Keratinocyte (primary cell): ENCODE measurements at places on chromosomes 4 and X.

GRCh38 chrX:139890991-139891700 is 41.7 kb downstream of the ATP11C start:
- no peaks in the 10 kb centered on the region for H3K36me3 ChIP-seq
- H3K27me3 ChIP-seq: no peaks in the 10 kb centered on the region
- H3K4me3 ChIP-seq: no peak overlapping the region
- peak; percentile 23 for DNase-seq
- H3K4me1 ChIP-seq: peaks cover 13% of the 10 kb centered on the region

DNA sequence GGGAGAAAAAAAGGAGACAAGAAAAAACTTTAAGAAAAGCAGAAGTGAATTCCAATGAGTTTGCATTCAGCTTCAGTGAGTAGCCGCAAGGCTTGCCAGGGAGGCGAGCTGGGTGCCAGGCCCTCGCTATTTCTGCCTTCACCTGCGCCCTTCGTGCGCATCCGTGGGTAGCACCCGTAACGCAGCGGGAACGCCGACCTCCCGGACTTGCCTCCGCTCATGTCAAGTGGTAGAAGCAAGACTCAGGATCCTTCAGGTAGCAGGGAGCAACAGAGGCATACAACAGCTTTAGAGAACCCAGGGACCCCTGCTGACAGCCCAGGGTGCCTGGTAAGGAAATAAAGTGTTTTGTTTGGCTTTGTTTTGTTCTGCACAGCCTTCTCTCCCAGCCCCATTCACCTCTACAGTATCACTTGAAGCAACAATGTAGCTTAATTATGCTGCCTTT is 140.0 kb upstream of the BCOR start:
- H3K4me3 ChIP-seq: no peak overlapping the region
- DNase-seq: no peak
- no peaks in the 10 kb centered on the region for H3K4me1 ChIP-seq
- H3K27ac ChIP-seq: no peak overlapping the region
- no peaks in the 10 kb centered on the region for H3K36me3 ChIP-seq

GRCh38 chrX:11458170-11458569 is 165.0 kb downstream of the AMELX start:
- no peaks in the 10 kb centered on the region for H3K36me3 ChIP-seq
- no peak overlapping the region for H3K27ac ChIP-seq
- no peaks in the 10 kb centered on the region for H3K4me1 ChIP-seq
- no peaks in the 10 kb centered on the region for H3K27me3 ChIP-seq

- no peak for DNase-seq
- peaks cover under 1% of the 10 kb centered on the region for H3K4me1 ChIP-seq
- no peak overlapping the region for H3K27ac ChIP-seq
- peaks cover 8% of the 10 kb centered on the region for H3K36me3 ChIP-seq
- H3K4me3 ChIP-seq: no peak overlapping the region
- no peaks in the 10 kb centered on the region for H3K27me3 ChIP-seq
Observed at GRCh38 chr4:22391551-22391950, 124.3 kb downstream of the ADGRA3 start.

DNA sequence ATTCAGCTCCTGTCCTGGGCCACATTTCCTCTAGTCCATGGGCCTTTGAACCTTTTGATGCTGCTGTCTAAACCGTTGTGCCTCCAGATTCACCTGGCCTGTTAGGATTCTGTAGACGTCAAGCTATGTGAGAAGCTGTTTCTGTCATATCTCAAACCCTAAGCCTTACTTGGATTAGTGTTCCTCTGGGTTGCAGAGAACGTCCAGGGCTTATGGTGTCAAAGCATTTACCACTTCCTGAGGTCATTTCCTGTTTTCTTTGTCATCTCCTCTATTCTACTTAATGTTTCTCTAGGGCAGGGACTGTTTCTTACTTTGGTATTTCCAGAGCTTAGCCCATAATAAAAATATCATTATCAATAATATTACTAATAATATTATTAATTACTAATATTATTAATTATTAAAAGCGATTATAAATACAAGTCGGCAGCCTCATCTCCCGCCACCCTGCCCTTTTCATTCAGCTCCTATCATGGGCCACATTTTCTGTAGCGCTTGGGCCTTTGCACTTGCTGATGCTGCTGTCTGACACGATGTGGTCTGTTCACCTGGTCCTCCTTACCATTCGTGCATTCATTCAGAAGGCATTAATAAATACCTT is 19.1 kb downstream of the PRIMPOL start:
- no peak overlapping the region for H3K27ac ChIP-seq
- DNase-seq: no peak
- peaks cover 9% of the 10 kb centered on the region for H3K4me1 ChIP-seq
- H3K4me3 ChIP-seq: no peak overlapping the region
- H3K27me3 ChIP-seq: no peaks in the 10 kb centered on the region

GRCh38 chr4:104493081-104493831 is 1.4 kb downstream of the CXXC4 start:
- H3K4me3 ChIP-seq: no peak overlapping the region
- no peak for DNase-seq
- H3K4me1 ChIP-seq: no peaks in the 10 kb centered on the region
- peaks cover 42% of the 10 kb centered on the region for H3K27me3 ChIP-seq
- no peaks in the 10 kb centered on the region for H3K36me3 ChIP-seq
- H3K27ac ChIP-seq: no peak overlapping the region
